ENCODE measurements at places on chromosomes 16 and 17.

DNA sequence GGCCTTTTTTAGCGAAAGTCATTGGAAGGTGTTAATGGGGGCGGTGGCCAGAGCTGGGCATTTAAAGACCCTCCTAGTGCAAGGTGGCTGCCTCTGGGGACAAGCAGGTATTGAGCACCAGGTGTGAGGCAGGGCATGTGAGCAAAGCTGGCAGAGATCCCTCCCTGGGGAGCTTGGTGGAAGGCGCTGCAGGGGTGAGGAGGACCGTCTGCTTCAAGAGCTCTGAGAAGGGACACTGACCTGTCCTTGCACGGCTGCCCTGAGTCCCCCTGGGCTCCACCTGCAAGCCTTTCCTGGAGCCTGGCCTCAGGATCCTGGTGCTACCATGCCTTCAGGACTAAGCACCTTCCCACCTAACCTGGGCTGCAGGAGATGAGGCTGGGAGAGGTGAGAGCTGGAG is 127.0 kb upstream of the CIBAR2 start:
- no peak for DNase-seq

DNA sequence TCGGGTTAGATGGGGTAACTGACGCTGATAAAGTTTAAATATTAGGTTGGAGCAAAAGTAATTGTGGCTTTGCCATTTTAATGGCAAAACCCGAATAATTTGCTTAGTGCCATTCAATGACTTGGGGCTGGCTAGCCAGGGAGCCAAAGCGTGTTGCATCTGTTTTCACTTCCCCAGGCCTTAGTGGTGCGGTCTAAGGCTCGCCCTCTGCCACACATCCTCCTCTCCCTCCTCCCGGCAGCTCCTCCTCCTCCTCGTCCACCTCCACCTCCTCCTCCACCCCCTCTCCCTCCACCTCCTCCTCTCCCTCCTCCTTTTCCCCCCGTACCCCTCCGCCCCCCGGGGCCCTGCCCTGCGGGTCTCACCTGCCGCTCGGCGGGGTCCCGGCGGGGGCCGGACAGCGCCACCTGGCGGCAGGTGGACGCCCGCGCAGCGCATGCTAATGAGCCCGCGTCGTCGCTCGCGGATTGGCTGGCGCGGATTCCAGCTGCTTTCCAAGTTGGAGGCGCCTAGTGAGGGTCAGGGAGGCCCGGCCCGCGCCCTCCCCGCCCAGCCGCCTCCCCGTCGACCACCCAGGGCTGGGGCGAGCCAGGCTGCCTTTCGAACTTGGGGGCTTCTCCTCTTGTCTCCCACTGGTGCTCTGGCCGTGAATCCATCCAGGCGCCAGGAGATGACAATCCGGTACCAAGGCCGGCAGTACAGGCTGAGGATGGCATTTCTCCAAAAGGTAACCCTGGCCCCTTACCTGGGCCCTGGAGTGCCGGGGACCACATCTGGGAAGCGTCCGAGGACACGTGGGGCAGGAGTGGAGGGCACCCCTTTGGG is 36.6 kb upstream of the RGS9 start:
- peak; percentile 61 for DNase-seq

DNA sequence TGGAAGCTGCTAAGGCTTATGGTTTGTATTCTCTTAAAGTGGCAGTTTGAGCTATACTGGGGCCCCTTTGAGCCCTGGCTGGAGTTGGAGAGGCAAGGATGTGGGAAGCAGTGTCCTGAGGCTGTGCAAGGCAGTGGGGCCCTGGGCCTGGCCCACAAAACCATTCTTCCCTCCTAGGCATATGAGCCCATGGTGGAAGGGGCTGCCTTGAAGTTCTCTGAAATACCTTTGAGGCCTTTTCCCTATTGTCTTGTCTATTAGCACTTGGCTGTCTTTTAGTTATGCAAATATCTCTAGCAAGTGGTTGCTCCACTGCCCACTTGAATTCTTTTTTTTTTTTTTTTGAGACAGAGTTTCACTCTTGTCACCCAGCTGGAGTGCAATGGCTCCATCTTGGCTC is 119.2 kb downstream of the PCTP start:
- DNase-seq: no peak

- no peak for DNase-seq
These were observed 61.4 kb upstream of the PIRT start for GRCh38 chr17:10899281-10899680.

DNA sequence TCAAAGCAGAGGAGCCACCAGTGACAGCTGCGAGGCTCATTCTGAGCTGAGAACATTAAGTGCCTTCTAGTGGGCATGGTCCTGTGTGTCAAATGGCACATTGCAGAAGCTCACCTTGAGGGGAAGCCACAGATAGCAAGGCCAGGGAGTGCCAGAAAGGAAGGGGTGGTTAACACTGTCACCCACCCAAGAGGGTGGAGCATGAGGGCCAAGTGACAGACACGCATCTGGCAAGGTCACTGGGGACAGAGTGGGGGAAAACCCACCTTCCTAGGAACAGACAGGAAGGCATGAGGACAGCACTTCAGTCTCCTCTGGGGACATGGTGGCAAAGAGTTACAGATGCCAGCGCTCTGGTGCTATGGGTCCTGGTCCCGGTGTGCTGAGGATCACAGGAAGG is 22.1 kb downstream of the NUBP1 start:
- DNase-seq: no peak

DNA sequence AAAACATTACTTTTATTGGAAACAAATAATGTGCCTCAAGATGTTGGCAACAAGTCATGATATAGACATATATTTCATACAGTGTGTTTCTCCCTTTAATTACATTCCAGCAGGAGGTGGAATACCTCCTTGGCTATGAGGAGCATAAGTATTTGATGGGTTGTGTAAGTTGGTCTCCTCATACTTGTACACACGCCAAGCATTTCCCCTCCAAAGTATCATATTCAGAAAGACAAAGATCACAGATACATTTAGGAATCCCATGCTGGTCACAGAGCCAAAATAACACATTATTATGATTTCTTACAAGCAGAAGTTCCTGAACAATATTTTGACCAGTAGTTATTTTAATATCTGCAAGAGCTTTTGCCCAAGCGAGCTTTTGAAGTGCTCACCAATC is 57.8 kb downstream of the WSB1 start:
- no peak for DNase-seq

GRCh38 chr16:68642436-68643101 is 2.5 kb upstream of the CDH3 start:
- DNase-seq: no peak

DNA sequence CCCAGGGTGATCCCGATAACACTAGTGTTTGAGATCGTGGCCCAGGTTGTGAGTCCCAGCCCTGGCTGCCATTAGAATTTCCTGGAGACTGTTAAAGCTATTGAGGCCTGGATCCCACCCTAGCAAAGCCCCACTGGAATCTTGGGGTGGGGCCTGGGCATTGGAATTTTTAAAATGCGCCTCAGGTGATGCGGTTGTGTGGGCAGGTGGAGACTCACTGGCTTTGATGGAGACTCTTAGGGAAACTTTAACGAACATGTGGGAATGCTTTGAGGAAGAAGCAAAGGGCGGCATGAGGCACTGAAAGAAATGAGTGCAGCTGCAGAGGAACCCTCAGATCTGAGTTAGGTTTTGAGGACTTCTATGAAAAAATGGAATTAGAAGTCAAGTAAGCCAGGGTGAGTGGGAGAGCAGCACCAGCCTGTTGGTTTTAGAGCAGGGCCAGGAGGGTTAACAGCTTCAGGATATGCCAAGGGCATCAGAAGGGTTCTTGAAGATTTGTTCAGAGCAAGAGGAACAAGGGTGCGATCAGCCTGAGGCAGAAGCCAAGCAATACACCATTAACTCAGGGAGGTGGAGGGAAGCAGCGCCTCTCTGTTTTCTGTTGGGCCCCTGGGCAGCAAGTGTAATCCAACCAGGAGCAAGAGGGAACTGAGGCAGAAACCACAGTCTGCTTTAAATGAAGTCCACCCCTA is 42.5 kb downstream of the KSR1 start:
- no peak for DNase-seq

- DNase-seq: no peak
These were observed 185.6 kb downstream of the UTP18 start for GRCh38 chr17:51445946-51446345.

DNA sequence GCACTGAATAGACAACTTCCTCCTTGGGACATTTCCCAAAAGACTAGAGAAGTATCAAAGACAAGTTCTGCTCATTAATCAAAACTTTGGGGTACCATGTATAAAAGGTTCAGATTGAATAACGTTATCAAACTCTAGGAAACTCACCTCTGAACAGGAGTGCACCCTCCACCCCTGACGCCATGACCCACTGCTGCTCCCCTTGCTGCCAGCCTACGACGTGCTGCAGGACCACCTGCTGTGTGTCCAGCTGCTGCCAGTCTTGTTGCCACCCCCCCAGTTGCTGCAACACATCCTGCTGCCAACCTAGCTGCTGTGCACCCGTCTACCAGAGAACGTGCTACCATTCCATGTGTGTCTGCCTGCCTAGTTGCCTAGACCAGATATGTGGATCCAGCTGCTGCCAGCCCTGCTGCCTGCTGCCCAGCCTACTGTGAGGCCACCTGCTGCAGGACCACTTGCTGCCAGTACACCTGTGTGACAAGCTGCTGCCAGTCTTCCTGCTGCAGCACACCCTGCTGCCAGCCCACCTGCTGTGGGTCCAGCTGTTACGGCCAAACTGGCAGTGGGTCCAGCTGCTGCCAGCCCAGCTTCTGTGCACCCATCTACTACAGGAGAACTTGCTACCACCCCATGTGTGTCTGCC is 13.8 kb upstream of the KRTAP9-2 start:
- no peak for DNase-seq

GRCh38 chr17:269616-270514 is 82.7 kb downstream of the RPH3AL start:
- no peak for DNase-seq

GRCh38 chr17:19728084-19728495 is 11.7 kb upstream of the SLC47A2 start:
- no peak for DNase-seq

DNA sequence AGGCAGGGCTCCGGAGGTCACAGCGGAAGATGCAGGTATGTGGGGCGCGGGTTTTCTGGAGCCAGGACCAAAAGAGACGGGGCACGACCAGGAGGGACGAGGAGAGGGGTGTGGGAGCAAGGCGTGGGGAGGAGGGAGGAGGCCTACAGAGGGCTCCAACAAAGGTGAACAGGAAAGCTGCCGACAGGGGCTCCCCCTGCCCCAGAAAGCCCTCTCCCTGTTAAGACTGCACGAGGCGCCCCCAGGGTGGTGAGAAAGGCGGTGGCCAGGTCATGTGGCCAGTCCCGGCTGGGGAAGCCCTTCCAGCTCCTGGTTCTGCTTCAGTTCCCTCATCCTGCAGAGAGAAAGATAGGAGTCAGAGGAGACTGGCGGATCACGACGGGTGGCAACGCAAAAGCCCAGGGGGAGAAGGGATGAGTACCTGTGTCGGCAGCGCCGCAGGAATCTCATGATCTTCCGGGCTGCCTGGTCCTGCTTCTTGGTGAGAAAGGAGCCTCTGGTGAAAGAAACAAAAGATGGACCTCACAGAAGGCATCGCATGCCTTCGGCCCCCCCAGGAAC is 949 bp upstream of the SPAG7 start:
- no peak for DNase-seq

GRCh38 chr16:31451681-31452351 is 7.5 kb upstream of the ARMC5 start:
- DNase-seq: no peak

DNA sequence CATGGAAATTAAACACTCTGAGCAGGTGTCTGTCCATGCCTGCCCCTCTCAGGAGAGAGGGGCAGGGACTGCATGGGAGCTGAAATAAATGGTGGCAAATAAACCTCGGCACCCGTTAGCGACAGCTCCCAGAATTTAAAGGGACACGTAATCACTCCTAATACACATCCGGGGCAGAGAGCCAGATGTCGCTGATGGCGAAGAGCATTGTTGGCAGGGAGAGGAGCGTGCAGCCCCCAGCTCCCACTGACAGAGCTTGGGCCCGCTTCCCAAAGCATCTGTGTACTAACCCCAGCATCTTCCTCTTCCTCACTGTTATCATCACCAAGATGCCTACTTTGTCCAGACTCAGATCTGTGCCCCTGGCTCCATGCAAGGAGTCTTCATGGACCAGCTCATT is 85.8 kb downstream of the IRX5 start:
- no peak for DNase-seq

Measured in stimulated activated CD8-positive, alpha-beta memory T cell treated with anti-CD3 and anti-CD28 coated beads, Interleukin-4, amount 100 ng/mL, for 4 hours (primary cell).